Mucosa of gallbladder (tissue), 1 donor: ENCODE measurements at places on chromosomes 13 and 19.

GRCh38 chr13:101714195-101714594 lies 261.7 kb downstream of the ITGBL1 start:
- DNase-seq: no peak

- no peak for DNase-seq
These were observed 140.9 kb downstream of the ABCC4 start for GRCh38 chr13:95160112-95160906.

GRCh38 chr13:84050536-84050935 lies 168.3 kb upstream of the SLITRK1 start:
- no peak for DNase-seq

- no peak for DNase-seq
These were observed 63.9 kb downstream of the POSTN start for GRCh38 chr13:37534676-37535075.

- peak; percentile 4 for DNase-seq
These were observed 150.2 kb upstream of the VSTM2B start for GRCh38 chr19:29375429-29376119.

DNA sequence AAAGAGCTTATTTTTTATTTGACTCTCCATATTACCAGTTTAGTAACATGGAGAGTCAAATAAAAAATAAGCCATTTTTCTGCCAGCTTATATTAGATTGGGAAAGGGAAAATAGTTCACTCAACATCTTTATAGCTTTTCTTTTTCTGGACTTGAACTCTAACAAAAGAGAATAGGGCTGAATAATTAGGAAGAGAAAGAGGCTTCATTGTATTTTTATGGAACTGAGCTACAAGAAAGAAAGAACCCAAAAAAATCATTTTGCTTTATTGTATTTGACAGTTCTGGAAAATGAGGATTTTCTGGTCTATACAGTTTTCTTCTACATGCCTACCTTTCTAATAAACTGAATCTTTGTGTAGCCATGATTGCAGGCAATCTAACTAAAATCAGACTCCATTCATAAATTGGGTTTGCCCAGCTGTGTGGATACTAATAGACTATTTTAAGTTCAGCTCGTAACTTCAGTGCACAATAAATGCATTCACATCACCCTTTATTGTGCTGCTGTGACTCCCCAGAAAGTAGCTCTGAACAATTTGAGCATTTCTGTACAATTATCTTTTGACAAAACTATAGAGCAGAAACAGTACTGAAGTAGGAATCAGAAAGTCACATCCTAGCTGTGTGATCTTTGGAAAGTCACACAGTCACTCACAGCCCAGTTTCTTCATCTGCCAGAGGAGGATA lies 115.3 kb downstream of the STOML3 start:
- DNase-seq: no peak

GRCh38 chr19:35278578-35279284 lies 3.6 kb upstream of the HAMP start:
- DNase-seq: no peak

DNA sequence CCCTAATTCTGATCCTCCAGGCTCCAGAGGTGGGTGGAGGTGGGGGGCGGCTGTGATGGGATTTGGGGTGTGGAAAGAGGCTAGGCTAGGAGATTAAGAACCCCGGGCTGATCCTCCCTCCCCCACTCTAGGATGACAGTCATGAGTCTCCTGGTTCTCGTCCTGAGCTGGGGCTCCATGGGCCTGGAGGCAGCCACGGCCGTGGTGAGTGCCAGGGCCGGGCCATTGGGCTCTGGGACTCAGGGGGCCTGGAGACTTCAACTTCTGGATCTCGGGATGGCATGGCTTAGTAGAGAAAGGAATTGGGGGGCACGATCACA lies 13.9 kb downstream of the TTYH1 start:
- DNase-seq: no peak

- DNase-seq: peak; percentile 72
These were observed 156.5 kb downstream of the LMO7 start for GRCh38 chr13:75792526-75793187.

- DNase-seq: peak; percentile 47
These were observed 518 bp downstream of the NUDT19 start for GRCh38 chr19:32691952-32692726.

GRCh38 chr13:104253063-104253680 lies 1187.0 kb upstream of the SLC10A2 start:
- no peak for DNase-seq

GRCh38 chr19:28843761-28844492 lies 369.0 kb downstream of the UQCRFS1 start:
- DNase-seq: no peak

DNA sequence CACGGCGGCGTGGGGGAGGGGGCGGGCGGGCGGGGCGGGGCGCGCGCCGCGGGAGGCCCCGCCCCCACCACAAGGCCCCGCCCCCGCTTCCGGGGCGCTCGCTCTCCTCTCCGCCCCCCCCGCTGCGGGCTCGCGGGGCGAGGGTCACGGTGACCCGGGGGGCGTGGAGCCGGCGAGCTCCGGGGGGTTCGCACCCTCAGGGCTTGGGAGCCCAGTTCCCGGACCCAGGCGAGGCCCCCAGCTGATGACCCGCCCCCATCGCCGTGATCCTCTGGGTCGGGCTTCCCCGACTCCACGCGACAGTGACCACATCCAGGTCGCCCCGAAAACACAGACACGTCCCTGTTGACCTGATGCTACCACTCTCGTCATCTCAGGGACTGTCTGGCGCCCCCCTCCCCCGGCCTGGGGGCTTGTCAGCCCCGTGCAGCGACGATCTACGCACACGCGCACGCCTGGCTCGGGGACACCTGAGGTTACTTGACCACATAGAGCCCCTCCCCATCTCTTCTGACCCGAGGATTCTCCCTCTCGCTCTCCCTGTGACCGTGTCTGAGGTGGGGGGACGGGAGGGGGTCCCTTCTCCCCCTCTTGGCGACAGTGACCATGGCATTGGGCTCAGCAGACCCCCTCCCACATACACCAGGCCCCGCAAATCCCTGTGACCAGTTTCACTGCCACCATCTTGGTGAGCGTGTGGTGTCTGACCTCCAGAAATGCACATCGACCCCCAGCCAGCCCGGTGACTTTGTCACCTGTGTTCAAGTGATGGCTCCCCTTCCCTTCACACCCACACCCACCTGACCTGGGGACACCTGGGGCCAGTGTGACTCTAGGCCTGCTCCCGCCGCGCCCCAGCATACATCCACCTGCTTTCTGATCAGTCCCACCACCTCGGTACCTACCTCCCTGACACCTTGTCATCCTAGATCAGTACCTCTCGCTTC lies 670 bp downstream of the MAP2K7 start:
- peak; percentile 43 for DNase-seq

DNA sequence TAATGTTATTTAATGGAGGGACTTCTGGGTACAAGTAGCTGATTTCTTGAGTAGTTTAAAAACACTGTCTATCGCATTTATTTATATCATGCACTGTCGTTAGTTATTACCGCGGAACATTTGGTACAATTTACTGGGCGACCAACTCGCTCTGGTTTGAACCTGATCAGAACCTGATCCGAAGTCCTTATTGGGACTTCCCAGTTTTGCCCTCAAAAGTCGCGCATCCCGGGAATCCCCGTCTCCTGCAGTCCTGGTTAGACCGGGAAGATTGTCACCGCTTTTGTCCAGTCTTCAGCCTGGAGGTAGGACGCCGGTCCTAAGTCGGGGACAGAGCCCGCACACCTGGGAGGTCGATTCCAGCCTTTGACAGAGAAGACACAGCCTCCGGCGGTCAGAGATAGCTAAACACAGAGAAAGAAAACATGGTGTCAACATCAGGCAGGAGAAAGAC lies 694 bp downstream of the CLN5 start:
- peak; percentile 24 for DNase-seq

DNA sequence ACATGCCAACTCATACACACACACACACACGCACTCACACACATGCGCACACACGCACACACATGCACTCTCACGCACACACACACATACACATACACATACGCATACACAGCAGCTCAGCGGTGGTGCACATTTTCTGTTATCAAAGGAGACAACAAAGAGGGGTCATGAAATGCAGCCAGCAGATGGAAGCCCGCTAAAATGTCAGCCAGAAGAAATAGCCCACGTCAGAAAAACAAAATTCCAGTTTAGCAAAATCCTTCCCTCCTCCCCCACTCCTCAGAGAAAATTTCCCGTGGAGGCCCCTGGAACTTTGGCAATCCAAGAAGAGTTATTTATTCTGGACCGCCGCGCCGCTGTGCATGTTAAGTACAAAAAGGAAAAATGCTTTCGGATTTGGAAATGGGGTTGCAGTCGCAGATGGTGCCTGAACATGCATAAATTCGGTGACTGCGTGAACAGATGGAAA lies 114.6 kb upstream of the VSTM2B start:
- DNase-seq: no peak

DNA sequence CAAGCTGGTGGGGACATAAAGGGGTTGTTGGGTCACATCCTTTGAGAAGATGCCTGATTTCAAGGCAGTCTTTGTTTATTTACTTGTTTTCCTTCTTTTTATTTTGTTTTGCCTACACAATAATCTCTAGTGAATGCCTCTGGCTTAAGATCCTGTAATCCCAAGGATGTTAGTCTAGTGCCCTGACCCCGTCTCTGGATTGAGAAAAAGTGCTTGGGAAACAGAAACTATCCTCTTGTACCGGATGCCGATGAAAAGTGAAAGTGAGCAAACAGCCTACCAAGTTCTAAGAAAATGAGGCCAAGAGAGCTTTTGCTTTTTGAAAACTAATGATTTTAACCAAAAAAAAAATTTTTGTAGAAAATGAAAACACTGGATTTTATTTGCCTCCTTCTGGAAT lies 42.1 kb upstream of the C1QTNF9 start:
- DNase-seq: no peak

DNA sequence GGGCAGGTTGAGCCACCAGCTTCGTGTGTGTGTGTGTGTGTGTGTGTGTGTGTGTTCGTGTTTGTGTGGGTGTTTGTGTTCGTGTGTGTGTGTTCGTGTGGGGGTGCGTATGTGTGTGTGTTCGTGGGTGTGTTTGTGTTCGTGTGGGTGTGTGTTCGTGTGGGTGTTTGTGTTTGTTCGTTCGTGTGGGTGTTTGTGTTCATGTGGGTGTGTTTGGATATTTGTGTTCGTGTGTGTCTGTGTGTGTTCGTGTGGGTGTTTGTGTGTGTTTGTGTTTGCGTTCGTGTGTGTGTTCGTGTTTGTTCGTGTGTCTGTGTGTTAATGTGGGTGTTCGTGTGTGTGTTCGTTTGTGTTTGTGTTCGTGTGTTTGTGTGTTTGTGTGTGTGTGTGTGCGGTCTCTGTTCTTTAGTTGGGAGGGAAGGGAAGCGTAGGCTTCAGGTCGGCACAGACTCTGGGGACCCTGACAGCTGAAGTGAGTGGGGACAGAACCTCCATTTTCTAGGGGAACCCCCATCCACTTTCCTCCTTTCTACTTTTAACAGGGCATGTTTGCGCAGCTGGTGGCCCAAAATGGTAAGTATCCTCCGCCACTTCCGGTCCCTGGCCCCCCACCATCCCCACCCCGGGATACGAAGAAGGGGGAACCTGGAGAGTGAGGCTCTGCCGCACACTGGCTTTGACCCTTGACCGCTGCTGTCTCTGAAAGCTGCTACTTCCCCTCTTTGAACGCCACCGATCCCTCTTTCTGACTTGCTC lies 1.6 kb downstream of the TNFSF9 start:
- DNase-seq: no peak

DNA sequence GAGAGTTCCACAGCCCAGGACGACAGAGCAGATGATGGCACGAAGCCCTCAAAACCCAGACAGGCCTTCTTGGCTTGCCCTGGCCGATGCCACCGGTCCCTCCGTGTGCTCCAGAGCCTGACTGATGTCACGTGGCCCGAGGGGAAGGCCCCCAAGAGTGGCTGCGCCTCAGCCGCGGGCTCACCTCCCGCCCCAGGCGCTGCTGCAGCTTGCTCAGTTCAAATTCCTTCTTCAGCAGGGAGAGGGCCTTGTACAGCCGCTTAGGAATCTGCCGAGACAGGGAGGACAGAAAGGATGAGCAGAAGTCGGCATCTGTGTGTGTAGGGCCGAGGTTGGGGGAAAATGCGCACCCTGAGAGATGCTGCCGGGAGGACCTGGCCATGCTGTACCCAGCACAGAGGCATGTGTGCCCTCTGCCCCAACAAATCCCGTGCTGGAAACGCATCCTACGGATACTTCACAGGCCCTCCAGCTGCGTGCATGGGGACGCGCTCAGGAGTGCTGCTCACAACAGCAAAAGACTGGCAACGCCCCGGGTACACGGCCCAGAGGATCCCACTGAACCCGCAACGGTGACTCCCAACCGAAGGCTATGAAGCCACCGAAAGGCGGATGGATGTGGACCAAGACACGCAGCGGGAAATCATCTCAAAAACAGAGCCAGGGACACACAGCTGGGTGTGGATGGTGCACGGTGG lies 12.9 kb downstream of the LONP1 start:
- no peak for DNase-seq

DNA sequence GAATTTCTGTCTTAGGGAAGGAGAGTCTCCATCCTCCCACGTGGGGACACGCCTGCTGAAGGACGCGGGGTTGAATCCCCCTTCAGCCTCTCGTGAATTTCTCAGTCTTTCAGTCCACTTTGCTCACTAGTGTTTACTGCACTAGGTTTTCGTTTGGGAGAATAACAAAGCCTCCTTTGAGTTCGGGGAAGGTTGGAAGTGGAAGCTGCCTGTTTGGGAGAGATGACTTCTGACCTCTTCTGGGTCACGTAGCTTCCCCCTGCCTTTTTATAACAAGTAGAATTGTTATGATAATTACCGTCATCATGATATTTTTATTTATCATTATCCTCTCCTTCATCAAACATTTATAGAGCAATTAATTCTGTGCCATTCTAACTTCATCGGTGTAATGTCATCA lies 60.7 kb downstream of the ATP11A start:
- DNase-seq: no peak

- no peak for DNase-seq
These were observed 190.9 kb downstream of the KLF12 start for GRCh38 chr13:73943137-73943964.

DNA sequence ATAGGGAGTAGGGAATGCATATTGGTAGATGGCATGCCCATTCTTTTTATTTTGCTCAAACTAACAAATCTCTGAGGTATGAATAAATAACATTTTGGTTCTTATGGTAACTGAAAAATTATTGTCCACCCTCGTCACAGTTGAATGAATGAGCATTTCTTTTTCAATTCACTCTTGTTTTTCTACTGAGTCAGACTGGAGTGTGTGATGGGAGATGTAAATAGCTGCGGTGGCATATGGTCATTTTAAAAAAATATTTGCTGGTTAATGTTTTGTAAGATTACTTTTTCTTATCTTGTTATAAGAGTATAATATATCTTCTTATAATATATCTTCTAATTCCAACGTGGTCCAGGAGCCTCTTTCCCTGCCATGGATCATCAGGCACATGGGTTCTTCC lies 586.5 kb downstream of the SLITRK5 start:
- DNase-seq: no peak
